ENCODE measurements at places on chromosomes 11 and 22.

GRCh38 chr22:20887375-20887774 is 28.6 kb downstream of the SNAP29 start:
- no peak for DNase-seq

DNA sequence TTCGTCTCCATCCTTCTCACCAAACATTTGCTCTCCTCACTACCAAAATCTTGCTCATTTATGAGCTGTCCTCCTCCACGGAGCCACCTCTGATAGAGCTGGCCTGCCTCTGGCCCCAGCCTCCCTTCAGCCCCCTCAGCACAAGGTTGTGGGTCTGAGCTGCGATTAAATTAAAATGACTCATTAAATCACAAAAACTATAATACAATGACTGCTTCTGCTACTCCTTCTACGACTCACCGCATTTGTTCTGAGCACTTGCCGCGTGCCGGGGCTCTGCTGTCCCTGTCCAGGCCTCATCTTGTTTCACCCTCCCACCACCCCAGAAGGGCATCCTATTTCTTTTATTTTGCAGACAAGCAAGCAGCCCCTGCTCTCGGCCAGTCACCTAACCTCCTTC is 49.2 kb upstream of the TIMP3 start:
- no peak for DNase-seq

DNA sequence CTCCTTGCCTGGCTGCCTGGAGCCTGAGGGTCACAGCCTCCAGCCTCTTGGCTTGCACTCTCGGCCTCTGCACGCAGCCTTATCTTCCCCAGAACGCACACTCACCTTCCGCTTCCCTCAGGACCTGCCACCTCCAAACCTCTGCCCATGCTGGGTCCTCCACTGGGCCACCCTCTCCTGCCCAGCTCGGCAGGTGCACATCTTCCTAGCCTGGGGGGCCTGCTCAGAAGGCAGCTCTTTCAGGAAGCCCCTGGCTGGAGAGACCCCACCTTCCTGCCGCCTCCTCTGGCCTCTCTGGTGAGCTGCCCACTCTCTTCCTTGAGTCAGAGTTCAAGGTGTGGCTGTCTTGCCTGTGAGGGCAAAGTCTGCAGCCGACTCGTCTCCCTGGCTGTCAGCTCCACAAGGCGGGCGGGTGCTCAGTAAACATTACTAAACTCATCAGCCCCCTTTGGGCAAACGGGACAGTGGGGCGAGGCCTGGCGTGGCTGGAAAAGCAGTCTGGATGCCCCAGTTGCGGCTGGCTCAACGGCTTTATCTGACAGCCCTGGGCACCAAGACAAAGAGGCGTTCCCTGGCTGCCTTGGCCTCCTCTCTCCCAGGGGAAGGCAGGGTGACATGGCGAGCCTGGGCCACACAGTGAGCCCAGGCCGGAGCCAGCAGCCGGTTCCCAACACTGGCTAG is 1.7 kb upstream of the LINC01488 start:
- no peak for DNase-seq

DNA sequence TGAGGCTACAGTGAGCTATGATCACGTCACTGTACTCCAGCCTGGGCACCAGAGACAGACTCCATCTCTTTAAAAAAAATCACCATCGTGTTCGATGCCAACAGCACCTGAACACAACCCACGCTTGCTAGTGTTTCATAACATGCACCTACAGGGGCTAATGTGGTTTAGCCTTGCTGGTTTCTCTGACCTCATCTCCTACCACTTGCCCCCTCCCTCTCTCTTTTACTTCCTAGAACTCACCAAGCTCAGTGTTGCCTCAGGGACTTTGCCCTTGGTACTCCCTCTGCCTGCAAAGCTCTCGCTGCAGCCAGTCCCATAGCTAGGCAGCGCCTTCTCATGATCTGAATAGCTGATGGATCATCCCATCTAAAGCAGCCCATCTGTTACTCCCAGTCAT is 99.8 kb downstream of the FBXO7 start:
- no peak for DNase-seq

DNA sequence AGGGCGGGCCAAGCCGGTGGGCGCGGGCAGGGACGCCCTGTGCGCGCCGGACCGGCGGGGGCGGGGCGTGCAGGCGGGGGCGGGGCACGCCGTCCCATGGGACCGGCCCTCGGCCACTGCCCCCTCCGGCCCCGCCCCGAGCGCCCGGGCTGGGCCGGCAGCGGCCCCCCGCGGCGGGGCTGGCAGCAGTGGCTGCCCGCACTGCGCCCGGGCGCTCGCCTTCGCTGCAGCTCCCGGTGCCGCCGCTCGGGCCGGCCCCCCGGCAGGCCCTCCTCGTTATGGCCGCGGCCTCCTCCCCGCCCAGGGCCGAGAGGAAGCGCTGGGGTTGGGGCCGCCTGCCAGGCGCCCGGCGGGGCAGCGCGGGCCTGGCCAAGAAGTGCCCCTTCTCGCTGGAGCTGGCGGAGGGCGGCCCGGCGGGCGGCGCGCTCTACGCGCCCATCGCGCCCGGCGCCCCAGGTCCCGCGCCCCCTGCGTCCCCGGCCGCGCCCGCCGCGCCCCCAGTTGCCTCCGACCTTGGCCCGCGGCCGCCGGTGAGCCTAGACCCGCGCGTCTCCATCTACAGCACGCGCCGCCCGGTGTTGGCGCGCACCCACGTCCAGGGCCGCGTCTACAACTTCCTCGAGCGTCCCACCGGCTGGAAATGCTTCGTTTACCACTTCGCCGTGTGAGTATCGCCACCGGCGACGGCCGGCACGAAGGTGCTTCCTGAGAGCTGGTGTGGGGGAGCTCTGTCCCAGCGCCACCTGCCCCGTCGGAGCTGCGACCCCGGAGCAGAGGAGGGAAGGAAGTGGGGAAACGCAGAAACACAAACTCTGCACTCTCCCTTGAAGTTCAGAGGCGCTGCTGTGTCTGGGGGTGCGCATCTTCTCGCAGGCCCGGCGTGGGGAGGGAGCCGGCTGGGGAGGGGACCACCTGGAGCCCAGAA is at the start of gene KCNQ1:
Gene KCNQ1 (plus strand): TSS at position 188 of the 925 bp plus-strand sequence. CDS start 91 bp downstream, at position 279.
- DNase-seq, result no peak

- DNase-seq, result no peak
Observed at GRCh38 chr11:63683133-63683991, 2.1 kb downstream of the RTN3 start.

DNA sequence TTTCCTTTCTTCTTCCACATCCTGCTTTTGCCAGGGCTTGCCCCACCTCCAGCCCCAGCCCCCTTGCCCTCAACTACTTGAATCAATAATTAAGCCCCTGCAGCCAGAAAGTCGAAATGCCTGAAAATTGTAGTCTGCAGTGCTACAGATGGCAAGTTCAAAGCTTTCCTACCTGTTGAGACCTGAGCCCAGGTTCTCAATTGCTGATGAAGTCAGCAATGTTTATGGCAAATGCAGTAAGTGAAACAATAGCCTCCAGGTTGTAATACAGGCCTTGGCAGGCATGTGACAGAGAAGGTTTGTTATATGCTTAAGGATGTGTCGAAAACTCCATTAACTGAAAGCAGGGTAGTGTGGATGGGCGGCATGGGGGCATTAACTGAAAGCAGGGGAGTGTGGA is 181.1 kb upstream of the SESN3 start:
- no peak for DNase-seq

DNA sequence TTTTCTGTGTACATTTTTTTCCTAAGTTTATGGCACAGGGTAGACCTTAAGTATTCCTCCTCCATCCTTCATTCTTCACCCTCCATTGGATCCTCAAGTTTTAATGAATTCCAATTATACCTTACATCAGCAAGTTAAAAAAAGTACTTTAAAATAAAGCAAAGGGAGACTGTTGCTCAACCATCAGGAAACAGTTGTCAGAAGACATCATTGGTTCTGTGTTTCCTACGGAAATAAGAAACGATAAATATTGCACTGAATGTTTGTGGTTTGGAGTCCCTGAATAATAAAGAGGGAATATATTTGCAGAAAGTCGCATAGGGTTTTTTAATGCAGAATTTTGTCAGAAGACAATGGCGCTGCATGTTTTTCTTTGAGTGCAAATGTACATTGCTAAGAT is 28.1 kb upstream of the LDHA start:
- no peak for DNase-seq

GRCh38 chr11:27012234-27012921 is 18.5 kb downstream of the FIBIN start:
- peak; percentile 24 for DNase-seq

GRCh38 chr11:122843281-122844141 is 5.2 kb downstream of the CRTAM start:
- no peak for DNase-seq

GRCh38 chr11:116814502-116814901 is 8.6 kb downstream of the APOA4 start:
- no peak for DNase-seq

DNA sequence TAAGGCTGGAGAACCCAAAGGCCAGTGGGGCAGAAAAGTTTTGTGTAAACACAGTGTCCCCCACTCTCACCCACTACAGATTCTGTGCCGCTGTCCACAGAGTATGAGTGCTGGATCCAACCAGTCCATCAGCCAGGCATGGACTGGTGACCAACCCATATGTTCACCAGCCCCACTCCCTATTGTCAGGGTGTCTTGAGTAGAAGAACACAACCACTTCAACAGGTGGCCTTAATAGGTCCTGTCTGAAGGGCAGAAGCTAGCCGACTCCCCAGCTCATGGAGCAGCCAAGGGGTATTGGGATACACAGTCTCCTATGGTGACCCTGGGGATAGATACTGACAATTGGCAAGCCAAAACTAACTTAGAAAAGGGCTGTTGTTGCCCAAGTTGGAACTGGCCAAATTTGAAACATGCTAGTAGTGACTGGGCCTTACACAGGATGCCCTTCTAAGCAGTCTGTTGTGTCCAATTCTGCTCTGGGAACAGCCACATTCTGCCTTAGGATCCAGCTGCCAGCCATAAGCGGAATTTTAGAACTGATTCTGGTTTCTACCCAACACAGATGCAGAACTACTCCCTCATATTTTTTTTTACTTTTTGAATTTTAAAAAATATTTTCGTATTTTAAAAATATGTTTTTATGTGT is 19.8 kb upstream of the PGM2L1 start:
- DNase-seq, result no peak

DNA sequence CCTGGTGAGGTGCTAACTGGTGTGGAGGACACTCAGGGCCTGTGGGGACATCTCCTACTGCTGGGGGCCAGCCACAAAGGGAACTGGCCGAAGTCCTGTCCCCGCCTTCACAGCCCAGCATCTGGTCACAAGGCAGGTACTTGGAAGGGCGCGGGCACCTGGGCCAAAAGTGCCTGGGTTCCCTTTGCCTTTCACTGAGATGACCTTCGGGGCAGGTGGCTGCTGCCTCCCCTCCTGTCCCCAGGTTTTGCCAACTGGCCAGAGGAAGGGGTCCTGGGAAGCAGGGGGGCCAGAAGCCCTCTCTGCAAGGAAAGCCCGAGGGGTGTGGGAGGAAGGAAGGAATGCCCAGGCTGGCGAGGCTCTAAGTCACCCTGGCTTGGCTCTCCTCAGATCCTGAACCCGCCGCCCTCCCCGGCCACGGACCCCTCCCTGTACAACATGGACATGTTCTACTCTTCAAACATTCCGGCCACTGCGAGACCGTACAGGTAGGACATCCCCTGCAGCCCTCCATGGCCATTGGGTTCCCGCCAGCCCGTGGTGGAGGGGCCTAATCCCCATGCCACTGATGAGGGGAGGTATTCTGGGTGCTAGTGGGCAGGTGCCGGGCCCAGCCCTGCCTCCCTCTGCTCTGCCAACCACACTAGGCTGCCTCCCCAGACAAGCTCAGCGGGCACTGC is 14.4 kb upstream of the PPP6R3 start:
- no peak for DNase-seq

DNA sequence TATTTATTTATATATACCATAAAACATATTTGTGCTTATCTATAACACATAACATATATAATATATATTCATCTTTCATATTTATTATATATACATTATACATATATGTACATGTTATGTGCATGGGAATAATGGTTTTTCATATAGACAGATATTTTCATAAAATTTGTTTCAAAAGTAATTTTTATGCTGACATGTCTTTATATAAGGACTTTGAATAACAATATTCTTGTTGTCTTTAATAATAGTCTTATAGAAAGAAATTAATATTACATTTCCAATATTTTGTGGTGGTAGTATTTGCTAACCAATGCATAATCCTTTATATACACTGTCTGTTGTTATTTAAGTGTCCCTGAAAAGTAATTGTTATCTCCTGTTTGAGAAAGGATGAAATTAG is 49.6 kb downstream of the GRM5 start:
- DNase-seq, result no peak

DNA sequence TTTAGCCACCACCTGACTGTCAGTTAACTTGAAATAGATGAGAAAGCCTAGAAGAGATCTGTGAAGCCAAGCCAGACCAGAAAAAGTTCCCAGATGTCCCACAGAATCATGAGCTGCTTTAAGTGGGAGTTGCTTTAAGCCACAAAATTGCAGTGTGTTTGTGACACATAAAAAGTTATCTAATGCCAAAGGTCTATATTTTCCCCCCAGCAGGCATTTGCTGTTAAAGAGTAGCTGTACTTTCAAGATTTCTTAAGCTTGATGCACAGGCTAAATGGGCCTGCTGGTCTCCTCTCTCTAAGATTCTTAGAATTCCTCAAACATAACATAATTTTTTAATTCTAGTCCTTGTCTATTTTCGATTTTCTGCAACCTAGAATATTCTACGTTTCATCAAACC is 825.7 kb downstream of the FAM181B start:
- DNase-seq, result no peak

DNA sequence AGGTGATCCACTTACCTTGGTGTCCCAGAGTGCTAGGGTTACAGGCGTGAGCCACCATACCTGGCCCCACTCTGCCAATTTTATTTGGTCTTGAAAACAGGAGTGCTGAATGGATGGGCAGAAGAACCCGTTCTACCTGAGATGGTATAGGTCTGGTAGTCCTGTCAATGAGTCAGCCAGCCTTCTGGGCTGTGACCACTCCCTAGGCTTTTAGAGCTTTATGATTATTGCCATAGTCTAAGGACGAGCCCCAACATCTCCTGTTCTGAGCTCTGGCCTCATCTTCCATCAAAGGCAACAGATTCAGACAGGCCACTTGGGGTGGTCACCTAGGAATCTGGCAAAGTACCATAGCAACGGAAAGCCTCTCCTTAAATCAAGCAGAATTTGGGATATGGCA is 11.5 kb downstream of the ZDHHC5 start:
- no peak for DNase-seq

DNA sequence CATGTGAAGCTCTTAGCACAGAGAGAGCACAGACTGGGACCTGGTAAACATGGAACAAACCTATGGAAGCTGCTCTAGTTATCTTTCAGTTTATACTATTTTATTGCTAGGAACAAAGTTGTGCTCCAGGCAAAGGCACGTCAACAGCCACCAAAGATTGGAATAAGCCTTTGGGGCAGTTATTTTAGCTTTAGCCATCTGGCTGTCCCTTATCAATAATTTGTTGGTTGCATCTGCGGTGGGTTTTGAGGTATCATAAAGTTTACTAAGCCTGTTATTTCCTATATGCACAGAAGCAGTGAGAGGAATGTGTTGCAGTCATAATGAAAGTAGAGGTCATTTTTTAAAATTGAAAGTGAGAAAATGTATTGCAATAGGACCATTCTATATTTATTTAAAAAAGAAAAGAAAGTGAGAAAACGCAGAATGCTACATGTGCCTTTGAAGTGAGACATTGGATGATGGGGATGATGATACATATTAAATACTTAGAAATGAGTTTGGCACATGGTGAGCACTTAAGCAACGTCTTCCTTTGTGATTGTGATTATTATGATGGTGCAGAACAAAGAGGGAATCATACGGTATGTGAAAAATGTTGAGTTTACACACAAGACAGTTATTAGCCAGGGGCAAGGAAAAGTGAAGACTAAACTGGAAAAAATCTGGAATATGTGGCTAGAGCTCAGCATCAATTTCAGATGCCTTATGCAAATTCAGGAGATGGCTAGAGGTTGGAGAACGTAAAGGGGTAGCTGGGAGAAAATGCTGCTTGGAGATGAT is 58.3 kb downstream of the PRR5L start:
- peak; percentile 44 for DNase-seq

GRCh38 chr11:68214173-68215086 is 1.3 kb upstream of the KMT5B start:
- DNase-seq, result no peak
